ENCODE measurements at places on chromosomes 13 and 19.
A peak's percentile ranks its signal among the peaks of the same experiment; 100 is the strongest.

DNA sequence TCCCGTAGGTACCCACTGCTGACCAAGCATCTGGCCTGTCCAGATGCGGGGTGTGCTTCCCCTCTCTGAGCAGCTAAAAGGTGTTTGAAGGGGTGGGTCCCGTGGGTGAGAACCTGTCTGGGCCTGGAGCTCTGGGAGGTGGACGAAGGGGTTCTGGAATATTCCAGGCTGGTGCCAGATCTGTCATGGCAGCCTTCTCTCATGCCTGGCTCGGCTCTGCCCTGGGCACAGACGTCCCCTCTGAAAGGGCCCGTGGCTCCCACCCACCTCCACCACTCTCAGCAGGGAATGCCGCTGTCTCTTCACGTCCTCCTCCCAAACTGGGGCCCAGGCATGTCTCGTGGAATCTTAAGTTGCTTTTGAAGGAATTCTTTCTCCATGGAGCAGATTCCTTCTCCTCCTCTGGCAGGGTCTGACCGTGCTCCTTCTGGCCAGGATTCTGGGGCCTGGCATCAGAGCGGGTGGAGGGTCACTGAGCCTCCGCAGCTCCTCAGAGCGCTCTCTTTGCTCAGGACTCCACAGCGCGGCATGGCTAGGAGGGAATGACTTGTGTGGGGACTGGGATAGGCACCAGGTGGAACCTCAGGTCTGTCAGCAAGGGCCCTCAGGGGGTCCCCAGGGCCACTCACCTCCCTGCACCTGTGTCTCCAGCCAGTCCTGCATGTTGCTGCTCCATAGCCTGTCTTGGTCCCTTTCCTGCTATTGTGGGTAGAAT lies 5.9 kb upstream of the MCF2L start:
- H3K4me3 ChIP-seq = no peak overlapping the region
- no peak overlapping the region for H3K27ac ChIP-seq
- H3K4me1 ChIP-seq = no peaks in the 10 kb centered on the region
- DNase-seq = no peak
- H3K36me3 ChIP-seq = no peaks in the 10 kb centered on the region

DNA sequence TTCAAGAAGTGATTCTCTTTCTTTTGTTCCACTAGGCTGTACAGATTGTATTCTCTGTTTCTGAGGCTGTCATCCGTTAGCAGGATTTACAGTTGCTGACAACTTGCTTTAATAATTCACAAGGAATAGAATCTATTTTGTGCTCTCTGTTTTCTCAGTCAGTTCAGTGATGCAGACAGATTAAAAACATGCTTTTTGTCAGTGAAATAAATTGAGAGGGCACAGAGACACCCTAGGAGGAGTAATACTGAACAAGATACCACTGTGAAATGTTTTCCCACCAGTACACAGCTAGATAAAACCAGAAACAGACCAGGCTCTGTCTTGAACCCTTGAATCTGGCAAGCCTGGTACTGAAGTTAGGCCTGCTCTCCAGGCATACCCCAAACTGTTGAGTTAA lies 58.7 kb downstream of the LACC1 start:
- no peak overlapping the region for H3K27ac ChIP-seq
- DNase-seq = no peak
- H3K36me3 ChIP-seq = no peaks in the 10 kb centered on the region
- H3K4me3 ChIP-seq = no peak overlapping the region
- H3K4me1 ChIP-seq = no peaks in the 10 kb centered on the region
- no peaks in the 10 kb centered on the region for H3K27me3 ChIP-seq

DNA sequence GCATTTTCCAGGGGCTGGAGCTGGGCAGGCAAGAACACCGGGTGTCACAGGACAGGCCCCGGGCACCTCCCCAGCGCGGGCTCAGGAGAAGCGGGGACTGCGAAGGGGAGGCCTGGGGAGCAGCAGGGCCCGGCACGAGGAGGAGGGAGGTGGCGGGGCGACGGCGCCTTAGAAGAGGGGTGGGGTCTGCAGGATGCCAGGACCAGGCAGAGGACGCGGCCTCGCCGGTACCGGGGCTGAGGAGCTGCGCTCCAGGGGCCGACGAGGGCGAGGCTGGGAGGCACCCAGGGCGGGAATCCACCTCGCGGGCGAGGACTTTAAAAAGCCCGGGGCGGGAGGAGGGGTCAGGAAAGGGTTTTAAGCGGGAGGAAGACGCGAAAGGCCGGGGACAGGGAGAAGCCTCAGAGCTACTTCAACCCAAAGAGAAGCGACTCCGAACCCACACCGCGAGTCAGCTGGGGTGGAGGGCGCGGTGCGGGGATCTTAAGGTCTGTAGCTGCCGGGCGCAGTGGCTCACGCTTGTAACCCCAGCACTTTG lies 665 bp downstream of the ZNF347 start:
- H3K27ac ChIP-seq = peak overlapping the region; percentile 33
- H3K27me3 ChIP-seq = no peaks in the 10 kb centered on the region
- H3K36me3 ChIP-seq = no peaks in the 10 kb centered on the region
- H3K4me3 ChIP-seq = peak overlapping the region; percentile 45
- peak; percentile 46 for DNase-seq

DNA sequence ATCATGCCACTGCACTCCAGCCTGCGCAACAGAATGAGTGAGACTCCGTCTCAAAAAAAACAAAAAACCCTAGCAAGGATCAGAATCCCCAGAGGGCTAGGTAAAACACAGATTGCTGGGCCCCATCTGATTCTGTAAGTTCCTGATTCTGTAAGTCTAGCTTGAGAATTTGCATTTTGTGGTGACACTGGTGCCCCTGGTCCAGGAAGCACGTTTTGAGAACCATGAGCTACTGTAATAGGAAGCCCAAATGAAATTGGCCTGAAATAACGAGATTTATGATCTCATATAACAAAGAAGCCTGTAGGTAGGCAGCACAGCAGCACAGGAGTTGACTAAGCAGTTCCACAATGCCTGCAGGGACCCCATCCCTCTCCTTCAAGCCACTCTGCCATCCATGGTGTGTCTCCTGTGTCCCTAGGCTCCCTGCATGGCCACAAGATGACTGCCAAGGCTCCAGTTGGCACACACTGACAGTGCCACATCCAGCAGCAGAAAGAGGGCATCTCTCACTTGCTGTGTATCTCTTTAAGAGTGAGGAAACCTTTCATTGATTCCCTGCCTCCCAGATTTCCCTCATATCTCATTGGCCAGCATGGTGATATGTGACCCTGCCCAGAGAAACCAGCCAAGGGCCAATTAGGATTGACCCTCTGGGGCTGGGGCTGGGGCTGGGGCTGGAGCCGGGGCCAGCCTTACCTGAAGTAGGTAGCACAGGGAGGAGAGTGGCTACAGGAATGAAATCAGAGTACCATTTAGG lies 21.7 kb downstream of the SIPA1L3 start:
- H3K4me3 ChIP-seq = no peak overlapping the region
- no peak for DNase-seq
- H3K4me1 ChIP-seq = peaks cover 3% of the 10 kb centered on the region
- no peaks in the 10 kb centered on the region for H3K27me3 ChIP-seq
- no peaks in the 10 kb centered on the region for H3K36me3 ChIP-seq
- H3K27ac ChIP-seq = no peak overlapping the region

- H3K27ac ChIP-seq = no peak overlapping the region
- H3K36me3 ChIP-seq = no peaks in the 10 kb centered on the region
- no peak overlapping the region for H3K4me3 ChIP-seq
- H3K4me1 ChIP-seq = peaks cover 7% of the 10 kb centered on the region
- DNase-seq = no peak
Observed at GRCh38 chr19:38268539-38268938, 4.2 kb downstream of the SPINT2 start.

GRCh38 chr13:100818711-100819110 lies 144.1 kb upstream of the TMTC4 start:
- no peak for DNase-seq
- no peaks in the 10 kb centered on the region for H3K36me3 ChIP-seq
- H3K27ac ChIP-seq = no peak overlapping the region
- H3K27me3 ChIP-seq = no peaks in the 10 kb centered on the region

DNA sequence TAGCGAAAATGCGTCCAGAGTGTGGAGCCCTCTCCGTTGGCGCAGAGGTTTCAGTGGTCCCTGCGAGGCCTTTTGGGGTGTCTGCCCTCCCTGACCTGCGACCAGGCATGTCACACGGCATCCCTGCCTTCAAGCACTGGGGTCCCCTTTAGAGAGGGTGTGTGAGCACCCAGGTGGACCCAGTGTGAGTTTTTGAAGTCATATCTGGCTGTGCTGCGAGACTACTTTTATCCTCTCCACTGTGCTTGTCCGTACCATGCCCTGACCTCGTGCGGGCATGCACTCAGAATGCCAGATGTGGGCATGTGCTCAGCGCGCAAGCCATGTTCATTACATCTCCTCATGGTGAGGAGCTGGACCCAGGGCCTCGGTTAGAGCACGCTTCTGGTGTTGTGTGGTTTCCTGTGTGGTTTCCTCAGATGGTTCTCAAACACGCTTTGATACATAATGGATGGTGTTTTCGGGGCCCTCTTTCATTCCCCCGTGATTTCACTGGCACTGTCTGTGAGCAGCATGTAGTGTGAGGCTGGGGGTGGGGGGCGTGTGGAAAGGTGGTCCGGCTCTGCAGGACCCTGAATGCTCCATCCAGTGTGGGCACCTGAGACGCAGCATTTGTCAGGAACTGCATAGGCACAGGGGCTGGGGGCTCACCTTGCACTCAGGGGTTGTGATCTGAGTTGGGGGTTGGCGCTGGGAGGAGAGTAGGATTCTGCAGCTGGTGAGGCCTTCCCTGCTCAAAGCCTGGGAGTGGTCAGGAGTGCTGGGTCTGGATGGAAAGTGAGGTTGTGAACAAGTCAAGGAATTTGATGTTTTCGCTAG lies 2.3 kb downstream of the TFDP1 start:
- peaks cover 4% of the 10 kb centered on the region for H3K4me1 ChIP-seq
- H3K27me3 ChIP-seq = no peaks in the 10 kb centered on the region
- no peak overlapping the region for H3K27ac ChIP-seq
- no peak overlapping the region for H3K4me3 ChIP-seq
- DNase-seq = no peak

GRCh38 chr19:6108721-6109633 lies 1.3 kb downstream of the RFX2 start:
- peak overlapping the region; percentile 85 for H3K4me3 ChIP-seq
- no peaks in the 10 kb centered on the region for H3K27me3 ChIP-seq
- peak; percentile 85 for DNase-seq
- H3K4me1 ChIP-seq = peaks cover 2% of the 10 kb centered on the region

DNA sequence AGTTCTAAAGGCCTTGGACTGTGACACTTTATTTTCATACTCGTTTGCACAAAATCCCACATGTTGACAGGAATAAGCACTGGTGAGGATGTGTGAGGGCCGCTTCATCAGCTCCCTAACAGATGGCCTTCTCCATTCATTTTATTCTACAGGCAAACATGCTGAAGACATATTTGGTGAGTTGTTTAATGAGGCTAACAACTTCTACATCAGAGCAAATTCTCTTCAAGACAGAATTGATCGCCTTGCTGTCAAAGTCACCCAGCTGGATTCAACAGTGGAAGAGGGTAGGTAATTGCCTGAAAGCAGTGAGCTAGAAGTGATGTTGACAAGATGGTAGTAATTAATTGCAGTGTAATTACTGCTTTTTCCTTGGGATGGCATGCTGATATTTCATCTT lies 95.7 kb downstream of the GPR12 start:
- DNase-seq = no peak
- H3K36me3 ChIP-seq = no peaks in the 10 kb centered on the region
- peaks cover 5% of the 10 kb centered on the region for H3K4me1 ChIP-seq
- H3K27me3 ChIP-seq = no peaks in the 10 kb centered on the region
- H3K4me3 ChIP-seq = no peak overlapping the region

GRCh38 chr13:22114630-22115311 lies 443.9 kb downstream of the FGF9 start:
- no peaks in the 10 kb centered on the region for H3K27me3 ChIP-seq
- no peak overlapping the region for H3K27ac ChIP-seq
- no peaks in the 10 kb centered on the region for H3K4me1 ChIP-seq
- no peak for DNase-seq

DNA sequence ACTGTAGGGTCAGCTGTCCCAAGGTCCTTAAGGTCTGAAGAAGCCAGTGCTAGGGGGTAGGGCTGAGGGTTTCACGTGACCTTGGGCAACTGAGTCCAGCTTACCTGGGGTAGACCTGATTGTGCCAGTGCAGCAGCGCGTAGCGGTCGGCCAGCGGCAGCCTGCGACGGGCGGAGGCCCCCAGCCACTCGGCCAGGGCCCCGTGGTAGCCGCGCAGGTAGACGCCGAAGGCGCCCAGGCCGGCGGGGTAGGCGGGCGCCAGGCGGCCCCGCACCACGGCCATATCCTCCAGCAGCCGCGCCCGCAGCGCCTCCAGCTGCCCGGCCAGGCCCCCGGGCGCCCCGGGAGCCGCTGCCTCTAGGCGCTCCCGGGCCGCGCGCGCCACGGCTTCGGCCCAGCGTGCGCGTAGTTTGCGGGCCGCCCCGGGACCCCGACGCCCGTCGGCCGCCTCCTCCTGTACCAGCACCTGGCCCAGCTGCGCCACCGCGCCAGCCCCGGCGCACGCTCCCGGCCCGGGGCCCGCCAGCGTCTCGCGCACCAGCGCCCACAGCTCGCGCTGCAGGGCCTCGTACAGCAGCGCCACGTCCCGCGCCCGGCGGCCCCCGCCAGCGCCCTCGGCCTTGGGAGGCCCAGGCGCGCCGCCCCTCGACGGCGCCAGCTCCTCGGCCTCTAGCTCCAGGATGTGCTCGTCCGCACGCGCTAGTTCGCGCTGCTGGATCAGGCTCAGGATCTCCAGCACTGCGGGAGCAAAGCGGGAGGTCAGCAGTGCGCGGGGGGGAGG lies 10.9 kb downstream of the EXOC3L2 start:
- no peaks in the 10 kb centered on the region for H3K4me1 ChIP-seq
- no peak overlapping the region for H3K27ac ChIP-seq
- H3K27me3 ChIP-seq = no peaks in the 10 kb centered on the region
- no peaks in the 10 kb centered on the region for H3K36me3 ChIP-seq
- DNase-seq = no peak

All from ovary (tissue), 10 donors.